ENCODE measurements at places on chromosomes 11 and 22.

DNA sequence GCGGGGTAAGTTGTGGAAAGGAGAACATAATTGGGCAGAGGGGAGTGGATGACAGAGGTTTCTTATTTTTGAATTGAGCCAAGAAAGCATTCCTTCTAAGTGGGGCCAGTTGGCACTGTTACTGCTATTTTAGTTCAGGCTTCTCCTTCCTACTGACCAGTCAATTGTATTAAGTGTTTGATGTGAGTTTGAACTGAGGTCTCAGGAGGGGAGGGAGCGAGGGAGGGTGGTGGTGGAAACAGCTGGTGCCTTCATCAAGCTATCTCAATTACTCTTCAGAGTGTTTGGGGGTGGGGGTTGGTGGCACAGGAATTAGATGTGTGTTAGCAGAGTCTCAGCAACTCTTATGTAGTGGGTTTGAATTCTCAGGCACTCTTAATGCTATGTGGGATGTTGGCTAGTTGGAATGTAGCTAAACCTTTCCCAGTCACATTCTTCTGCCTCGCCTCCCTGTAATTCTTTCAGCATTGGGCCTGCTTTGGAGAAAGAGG is 14.5 kb downstream of the CTNND1 start:
- DNase-seq: no peak

GRCh38 chr22:42993651-42994275 is 21.2 kb downstream of the PACSIN2 start:
- no peak for DNase-seq

DNA sequence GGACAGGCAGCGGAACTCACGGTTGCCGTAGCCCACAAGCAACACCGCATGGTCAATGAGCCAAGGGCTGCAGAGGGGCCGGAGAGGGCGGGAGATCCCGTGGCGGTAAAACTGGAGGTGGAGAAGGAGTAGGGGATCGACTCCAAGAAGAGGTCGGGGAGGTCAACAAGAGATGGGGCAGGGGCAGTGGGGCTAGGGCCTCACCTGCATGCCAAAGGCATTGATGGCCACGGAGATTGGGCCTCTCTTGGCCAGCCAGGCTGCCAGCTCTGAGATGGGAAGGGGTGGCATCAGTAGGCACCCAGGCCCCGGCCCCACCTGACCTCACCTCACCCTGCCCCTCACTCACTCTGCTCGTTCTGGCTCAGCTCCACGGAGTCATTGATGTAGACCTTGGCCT is 3.9 kb downstream of the CTSF start:
- no peak for DNase-seq

GRCh38 chr11:119380160-119380826 is 1.2 kb downstream of the USP2 start:
- no peak for DNase-seq

- no peak for DNase-seq
Measured at GRCh38 chr11:61718046-61718531, 34.3 kb upstream of the MYRF start.

GRCh38 chr22:44217346-44217745 is 36.6 kb downstream of the PARVG start:
- no peak for DNase-seq

DNA sequence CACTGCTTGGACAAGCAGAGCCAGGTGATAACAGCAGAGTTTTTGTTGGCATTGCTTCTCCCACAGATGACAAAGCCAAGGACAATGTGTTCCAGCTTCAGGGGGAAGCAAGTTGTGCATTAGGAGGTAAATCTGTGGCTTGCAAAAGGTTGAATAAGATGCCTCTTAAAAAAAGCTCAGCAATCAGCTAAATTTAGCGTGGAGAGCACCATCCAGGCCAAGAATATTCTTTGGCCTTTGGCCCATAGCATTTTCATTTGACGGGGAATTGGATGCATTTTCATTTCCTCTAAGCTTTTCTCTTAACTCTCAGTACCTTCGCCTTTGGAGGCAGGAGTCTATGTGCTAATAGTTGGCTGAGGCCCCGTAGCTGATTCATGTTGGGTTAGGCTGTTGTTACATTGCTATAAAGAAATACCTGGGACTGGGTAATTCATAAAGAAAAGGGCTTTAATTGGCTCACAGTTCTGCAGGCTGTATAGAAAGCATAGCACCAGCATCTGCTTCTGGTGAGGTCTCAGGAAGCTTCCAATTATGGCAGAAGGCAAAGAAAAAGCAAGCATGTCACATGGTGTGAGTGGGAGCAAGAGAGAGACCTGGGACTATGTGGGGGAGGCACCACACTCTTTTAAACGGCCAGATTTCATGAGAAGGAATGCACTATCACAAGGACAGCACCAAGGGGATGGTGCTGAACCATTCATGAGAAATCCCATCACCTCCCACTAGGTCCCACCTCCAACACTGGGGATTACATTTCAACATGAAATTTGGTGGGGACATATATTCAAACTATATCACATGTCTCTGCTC is 350.1 kb upstream of the C11orf87 start:
- no peak for DNase-seq

DNA sequence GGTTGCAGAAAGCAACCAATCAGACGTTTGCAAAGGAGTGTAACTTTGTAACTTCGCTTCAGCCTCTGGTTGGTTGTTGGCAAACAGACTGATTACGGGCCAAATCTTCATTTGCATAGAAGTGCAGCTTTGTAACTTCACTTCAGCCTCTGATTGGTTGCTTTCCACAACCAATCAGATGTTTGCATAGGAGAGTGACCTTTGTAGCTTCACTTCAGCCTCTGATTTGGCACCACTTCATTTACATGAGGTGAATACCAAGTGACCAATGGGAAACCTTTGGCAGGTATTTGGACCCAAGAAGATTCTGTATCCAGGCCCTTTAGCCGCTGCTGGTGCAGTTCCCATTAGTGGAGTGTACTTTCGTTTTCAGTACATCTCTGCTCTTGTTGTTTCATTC is 16.0 kb downstream of the USP47 start:
- DNase-seq: no peak

DNA sequence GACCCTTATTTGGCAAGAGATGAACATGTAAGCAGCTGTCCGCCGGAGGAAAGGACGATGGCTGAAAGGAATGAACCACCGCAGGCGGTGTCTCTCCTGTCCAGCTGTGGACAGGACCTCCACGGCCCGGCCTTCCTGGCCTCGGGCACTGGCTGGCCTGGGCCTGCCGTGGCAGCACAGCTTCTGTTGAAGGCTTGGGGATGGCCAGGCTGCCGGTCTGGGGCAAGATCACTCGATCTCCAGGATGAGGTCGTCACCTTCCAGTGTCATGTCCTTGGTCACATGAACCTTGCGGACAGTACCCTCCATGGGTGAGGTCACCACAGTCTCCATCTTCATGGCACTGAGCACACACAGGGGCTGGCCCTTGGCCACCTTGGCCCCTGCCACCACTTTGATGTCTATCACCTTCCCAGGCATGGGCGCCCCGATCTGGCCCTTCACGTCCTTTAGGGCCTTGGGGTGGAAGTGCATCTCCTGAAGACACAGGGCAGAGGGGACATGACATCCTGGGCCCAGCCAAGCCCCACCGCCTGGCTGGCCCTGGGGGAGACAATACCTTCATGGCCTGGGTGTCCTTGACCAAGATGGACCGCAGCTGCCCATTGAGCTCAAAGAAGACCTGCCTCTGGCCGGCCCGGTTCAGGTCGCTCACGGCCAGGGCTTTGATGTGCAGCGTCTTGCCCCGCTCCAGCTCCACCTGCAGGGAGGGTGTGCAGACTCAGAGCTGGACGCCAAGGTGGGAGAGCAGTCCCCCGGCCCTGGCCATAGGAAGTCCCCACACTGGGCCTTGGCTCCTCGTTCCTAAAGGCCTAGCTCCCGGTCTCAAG is 5.6 kb downstream of the RCE1 start:
- no peak for DNase-seq
